ENCODE measurements at places on chromosomes 7 and 10. TPM values are rescaled to one million over a fixed set of nuclear protein-coding genes. Genes with fewer than 3 reads are reported as not detected.

GRCh38 chr7:137407078-137407477 lies 63.5 kb upstream of the PTN start:
- DNase-seq = no peak

DNA sequence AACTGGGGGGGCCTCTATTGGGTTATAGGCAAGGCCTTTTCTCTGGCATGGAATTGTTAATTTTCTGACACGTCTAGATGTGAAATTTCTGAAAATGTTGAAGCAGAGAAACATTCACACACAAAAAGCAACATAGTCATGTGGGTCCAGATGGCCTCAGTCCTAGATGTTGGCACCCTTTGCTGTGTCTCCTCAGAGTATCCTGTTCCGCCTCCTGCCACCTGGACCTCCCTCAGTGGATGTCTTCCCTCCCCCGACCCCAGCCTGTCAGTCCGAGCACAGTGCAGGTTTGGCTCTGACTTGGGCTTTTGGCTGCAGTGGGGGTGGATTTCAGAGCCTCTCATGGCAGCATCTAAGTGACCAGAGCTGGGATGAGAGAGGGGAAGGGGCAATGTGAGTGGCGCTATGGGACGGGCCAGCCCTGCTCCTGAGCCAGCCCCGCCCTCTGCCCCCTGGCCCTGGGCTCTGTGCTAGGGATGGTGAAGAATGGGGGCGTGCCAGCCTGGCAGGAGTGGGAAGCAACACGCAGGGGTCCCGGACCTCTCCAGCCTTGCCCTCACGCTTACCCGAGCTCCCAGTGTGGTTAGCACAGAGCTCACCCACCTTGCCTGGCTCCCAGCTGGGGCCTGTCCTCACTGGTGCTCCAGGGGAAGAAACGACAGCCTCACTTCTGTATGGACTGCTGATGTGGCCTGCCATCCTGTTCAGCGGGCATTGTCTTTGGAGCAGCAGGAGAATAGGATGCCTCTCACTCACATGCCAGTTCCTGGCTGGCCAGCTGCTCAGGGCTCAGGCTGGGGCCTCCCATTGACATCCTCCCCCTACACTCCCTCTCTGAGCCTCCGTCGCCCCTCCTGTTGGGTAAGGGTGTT lies 6.2 kb downstream of the ATP6V0E2 start:
- DNase-seq = no peak

DNA sequence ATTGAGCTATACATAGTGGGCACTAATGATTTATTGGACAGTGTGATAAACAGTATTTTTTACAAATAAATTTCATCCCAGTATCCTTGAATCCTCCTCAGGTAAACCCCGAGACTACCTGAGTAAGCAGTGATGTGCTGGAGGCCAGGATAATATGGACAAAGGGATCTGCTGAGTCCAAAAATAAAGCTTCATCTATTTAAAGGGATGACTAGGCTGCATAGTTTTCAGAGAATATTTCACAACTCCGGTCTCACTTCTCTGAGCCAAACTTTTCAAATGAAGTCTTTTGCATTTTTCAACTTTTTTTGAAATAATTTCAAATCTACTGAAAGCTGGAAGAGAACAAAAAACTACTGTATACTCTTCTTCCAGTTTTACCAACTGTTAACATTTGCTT lies 2.5 kb downstream of the ACTR3B start:
- DNase-seq = no peak

The CHAT gene
- total RNA-seq = 1.6 TPM

DNA sequence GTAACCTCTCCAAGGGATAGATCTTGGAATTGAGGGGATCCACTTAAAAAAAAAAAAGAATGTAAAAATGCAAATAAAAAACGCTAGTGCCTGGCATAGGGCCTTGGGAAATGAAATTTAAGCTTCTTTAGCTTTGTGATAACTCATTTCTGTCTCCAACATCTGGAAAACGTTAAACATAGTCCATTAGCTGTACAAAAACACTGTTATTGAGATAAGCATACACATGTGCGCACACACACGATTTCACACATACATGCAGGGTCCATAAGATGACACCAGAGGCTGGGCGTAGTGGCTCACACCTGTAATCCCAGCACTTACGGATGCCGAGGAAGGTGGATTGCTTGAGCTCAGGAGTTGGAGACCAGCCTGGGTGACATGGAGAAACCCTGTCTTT lies 13.7 kb upstream of the CUL2 start:
- no peak for DNase-seq

The FZD1 gene
- total RNA-seq = 7.3 TPM

DNA sequence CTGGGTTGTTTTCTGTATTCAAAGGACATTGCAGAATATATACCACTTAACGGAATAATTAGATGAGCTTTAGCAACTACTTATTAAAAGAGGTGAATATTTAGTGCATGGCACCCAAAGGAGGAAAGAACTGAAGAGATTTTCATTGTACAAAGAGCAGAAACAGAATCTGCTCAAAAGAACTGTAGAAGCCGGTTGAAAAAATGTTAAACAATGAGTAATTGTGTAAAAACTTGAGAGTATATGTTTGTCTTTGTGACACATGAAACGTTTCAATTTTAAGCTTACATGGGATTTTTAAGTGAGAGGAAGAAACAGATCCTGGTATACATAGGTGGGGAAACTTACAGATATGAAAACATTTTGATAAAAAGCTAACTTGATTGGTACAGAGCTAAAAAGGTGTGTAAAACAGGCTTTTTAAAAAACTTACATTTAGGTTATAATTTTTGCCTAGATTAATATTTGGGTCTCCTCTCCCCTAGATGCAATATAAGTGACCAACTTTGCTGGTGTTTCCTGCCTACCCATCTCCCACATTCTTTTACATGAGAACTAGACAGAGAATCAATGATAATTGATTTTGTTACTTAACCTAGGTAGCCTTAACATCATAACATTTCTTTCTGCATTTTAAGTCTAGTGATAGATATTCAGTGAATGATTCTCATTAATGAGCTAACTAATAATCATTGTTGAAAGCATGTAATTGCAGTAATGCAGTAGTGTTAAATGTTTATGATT lies 6.8 kb downstream of the ARL5B start:
- DNase-seq = no peak

The HMX2 gene
- 0.25 TPM for total RNA-seq

- no peak for DNase-seq
Measured at GRCh38 chr10:69576334-69577011, 3.3 kb upstream of the NEUROG3 start.

DNA sequence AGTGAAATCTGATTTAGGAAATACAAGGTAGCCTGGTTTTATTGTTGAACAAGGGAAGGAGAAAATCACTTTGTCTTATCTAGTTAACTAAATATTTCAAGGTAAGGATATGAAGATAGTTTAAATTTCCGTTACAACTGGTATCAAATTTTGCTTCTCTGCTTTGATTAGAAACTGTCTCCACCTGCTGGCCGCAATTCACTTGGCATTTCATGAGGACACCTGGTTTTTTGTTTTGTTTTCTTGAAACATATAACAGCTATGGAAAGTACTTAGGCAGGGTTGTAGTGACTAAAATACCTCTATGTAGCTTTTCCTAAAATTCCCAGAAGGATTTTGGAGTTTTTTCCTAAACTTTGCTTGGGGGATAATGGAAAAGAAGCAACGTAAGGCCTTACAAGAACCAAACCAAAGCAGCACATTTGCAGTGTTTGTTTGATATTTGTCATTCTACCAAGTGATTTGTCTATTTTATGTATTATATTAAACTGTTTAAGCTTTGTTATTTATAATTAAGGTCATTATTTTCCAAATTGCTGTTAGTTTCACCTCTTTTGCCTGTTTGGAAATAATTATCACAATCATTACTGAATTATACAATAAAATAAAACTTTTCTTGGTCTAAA lies 73.6 kb downstream of the AHCYL2 start:
- DNase-seq = peak; percentile 45

DNA sequence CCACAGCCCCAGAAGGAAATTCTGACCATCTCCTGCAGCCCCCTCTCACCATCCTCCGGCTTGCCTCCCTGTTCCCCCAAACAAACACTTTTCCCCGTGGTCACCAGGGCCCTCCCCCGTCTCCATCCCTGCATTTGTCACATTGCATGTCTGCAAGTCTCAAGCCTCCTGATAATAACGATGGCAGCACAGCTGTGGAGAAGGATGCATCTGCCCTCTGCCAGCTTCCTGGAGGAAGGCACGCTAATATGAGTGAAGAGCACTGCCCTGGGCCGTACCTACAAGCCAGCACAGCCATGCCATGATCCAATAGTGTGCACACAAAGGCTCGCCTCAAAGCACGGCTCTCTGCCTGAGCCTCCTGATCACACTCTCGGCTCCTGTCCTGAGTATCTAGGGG lies 98.5 kb downstream of the SLIT1 start:
- no peak for DNase-seq

DNA sequence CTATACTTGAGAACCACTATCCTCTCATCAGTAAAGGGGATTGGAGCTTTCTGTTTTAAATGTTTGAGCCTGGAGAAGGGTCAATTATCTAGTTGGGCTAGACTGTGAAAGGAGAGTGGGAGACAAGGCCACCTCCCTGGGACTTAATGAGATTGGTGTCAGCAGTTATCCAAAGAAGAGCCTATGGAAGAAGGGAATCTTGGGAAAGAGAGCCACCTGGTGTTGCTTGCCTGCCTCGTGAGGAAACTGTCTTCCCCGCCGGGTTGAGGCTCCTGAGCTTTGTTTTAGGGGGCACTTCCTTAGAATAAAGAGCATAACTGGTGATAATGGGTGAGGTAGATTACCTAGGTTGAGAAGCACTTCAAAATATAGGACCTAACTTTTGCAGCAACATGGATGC lies 32.0 kb upstream of the ABCB4 start:
- no peak for DNase-seq

The MYPN gene
- total RNA-seq = 0.93 TPM

GRCh38 chr10:28331841-28332240 lies 29.0 kb upstream of the MPP7 start:
- DNase-seq = no peak

DNA sequence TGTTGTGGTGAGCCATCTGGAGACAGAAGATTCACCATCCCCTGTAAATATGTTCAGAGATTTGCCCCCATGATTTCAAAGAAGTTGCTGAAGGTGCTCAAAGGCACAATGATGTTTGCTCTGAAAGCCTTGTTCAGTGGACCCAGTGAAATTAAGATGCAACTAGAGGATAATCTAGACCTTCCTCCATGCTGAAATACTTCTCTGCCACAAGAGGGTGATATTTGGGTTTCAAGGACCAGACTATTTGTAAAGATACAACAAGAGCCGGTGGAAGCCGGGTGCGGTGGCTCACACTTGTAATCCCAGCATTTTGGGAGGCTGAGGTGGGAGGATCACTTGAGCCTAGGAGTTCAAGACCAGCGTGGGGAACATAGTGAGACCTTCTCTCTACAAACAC lies 13.5 kb upstream of the MSRB2 start:
- no peak for DNase-seq

DNA sequence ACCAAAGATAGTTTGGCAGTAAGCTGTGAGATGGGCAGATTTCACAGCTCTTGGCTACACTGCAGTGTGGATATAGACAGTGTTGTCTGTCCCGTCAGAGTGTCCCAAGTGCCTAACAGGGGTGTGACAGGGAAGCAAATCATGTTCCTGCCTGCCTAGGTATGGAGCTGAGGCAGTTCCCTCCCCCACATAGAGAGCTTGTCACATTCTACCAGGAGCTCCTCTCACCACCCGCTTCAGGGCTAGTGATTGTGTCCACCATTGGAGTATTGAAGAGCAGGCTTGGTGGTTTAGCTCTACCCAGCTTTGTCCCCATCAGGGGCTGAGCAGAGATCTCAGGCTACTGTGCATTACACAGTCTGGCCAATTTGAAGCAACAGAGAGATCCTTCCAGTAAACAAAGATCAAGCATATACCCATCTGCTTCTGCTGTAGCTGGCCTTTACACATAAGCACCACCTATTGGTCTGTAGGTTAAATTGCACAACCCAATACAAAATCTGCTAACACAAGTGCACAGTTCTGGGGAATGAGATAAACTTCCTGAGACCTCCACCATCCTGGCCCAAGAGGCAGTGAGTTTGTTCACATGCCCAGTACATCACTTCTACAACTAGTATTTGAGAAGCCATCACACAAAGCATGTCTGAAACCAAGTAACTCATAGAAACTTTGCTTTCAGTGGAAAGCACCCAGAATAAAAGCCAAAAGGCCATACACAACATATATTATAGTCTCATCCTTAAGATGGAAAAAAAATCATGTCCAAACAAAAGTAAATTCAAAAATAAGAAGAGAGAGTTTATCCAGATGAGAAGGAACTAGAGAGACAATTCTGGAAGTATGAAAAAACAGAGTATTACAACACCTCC lies 67.3 kb downstream of the GLCCI1 start:
- no peak for DNase-seq

DNA sequence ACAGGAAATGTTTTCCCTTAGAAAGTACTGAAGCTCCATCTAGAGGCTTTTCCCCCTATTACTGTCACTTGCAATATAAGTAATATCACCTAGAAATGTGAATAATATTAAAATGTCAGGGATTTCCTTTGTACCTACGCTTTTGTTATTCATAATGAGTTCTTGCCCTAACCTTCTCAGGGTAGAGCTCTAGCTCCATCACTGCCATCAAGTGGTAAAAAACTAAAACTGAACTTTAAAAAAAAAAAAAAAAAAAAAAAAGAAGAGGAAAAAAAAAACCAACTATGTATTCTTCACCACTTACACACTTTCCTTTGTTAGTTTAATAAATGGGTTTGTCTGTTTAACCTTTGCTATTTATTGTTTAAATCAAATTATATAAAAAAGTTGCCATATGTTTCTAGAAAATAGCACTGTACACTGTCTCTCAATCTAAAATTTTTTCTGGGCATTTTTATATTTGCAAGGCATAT lies 49.9 kb downstream of the DNAJC1 start:
- DNase-seq = no peak

DNA sequence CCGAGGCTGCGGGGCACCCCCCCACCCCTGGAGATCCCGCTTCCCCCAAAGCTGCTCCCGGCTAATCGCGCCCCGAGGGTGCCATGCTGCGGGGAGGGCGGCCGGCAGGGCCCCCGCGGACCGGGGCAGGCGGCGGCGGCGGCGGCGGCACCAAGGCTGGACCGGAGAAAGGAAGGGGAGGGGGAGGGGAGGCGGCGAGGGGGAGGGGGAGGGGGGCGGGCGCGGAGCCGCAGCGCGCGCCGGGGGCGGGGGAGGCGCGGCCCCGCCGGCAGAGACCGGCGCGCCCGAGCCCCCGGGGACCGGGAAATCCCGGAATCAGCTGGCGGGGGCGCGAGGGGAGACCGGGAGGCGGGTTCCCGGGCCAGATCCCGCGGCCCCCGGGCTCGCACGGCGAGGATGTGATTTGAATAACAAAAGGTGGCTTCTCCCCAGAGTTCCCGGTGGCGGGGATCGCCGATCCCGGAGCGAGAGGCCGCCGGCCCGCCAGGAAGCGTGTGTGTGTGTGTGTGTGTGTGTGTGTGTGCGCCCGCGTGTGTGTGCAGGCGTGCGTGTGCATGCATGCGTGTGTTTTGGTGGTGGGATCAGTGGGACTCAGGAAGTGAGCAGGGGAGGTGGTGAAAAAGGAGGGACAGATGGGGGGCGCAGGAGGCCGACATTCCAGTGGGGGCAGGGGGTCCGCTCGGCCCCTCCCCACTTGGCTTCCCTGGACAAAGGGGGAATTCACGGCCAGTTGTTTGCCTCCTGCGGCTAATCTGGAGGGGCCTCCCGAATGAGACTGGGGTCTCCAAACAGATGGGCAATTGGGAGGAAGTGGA lies 99.5 kb downstream of the HIP1 start:
- DNase-seq = peak; percentile 59

The BICC1 gene
- 1.1 TPM for total RNA-seq

Data from mucosa of descending colon (tissue), 3 donors.